ENCODE measurements at places on chromosomes 12 and 14.

GRCh38 chr14:52106840-52107239 is 38.0 kb upstream of the NID2 start:
- no peak for DNase-seq

- no peak for DNase-seq
Measured at GRCh38 chr12:48793696-48794095, 4.8 kb upstream of the ADCY6 start.

GRCh38 chr12:114409852-114410600 is 4.1 kb upstream of the TBX5 start:
- DNase-seq = no peak

GRCh38 chr12:91841822-91842221 is 303.8 kb downstream of the BTG1 start:
- no peak for DNase-seq

DNA sequence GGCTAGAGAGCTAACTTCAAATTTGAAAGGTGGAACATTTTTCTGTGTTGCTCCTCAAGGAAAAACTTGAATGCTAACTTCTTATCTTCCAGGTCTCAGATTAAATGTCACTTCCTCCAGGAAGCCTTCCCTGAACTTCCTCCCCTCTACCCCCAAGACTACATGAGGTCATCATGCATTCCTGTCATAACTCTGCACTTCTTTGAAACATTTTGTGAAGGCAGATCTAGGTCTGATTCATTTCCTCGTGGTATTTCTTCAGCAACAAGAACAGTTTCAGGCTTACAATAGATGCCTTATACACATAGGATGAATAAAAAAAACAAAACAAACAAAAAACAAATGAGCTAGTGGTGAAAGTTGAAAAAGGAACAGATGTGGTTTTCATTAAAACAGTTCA is 97.1 kb upstream of the SRRM4 start:
- no peak for DNase-seq

DNA sequence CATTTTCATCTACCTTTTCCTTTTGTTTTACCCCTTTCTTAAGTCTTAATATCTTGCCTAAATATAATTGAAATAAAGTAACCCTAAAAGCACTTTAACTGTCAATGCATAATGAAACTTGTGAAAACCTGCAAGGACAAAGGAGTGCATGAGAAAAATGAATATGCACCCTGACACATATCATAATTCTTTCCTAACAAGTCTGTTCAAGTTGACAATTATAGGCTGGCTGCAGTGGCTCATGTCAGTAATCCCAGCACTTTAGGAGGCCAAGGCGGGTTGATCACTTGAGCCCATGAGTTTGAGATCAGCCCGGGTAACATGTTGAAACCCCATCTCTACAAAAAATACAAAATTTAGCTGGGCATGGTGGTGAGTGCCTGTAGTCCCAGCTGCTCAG is 65.4 kb downstream of the FGD6 start:
- DNase-seq = no peak

GRCh38 chr12:63849106-63849620 is 4.7 kb downstream of the SRGAP1 start:
- no peak for DNase-seq

DNA sequence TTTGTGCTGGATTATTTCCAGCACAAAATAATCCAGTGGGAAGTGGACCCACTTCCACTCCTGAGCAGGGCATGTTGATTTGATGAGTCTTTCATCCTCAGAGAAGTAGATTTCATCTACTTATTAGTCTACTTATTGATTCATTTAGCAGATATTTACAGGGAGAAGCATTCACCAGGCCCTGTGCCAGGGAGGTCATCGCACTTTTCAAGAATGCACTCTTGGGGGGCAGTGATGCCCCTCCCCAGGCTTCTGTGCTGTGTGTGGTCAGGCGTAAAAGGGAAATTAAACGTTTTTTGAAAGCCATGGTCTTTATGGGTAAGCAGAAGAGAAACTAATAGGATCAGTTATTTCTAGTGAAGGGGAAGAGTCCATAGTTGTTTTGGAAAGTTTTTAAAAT is 610.7 kb upstream of the TMEM132C start:
- no peak for DNase-seq

DNA sequence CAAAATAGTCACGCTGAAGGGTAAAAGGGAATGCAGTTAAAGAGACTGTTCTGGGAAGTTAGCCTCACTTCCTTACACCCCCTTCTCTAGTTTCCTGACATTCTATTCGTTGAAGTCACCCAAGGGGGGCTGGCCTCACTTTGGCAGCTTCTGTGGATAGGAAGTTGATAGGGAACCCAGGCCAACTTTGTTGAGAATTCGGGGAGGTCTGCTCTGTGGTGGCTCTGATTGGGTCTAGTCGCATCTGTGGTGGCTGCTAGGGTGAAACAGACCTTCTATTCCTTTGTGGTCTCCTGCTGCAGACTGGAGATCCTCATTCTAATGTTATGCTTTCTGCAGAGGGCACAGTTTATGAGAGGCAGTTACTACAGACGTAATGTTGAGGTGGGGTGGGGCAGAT is 28.8 kb upstream of the GZMB start:
- no peak for DNase-seq

DNA sequence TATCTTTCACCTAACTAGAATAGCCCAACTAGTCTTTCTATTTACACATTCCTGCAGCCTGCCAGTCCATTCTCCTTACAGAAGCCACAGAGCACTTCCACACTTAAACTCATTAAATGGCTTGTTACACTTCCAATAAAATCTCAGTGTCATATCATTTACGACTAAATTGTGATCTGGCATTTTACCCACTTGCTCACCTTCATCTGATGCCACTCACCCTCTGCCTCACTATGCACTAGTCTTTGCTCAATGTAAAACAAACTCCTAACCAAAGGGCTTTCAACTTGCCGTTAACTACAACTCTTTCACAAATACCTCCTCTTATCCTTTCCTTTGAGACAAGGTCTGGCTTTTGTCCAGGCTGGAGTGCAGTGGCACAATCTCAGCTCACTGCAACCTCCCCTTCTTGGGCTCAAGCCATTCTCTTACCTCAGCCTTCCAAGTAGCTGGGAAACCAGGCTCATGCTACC is 24.1 kb downstream of the YAF2 start:
- no peak for DNase-seq

DNA sequence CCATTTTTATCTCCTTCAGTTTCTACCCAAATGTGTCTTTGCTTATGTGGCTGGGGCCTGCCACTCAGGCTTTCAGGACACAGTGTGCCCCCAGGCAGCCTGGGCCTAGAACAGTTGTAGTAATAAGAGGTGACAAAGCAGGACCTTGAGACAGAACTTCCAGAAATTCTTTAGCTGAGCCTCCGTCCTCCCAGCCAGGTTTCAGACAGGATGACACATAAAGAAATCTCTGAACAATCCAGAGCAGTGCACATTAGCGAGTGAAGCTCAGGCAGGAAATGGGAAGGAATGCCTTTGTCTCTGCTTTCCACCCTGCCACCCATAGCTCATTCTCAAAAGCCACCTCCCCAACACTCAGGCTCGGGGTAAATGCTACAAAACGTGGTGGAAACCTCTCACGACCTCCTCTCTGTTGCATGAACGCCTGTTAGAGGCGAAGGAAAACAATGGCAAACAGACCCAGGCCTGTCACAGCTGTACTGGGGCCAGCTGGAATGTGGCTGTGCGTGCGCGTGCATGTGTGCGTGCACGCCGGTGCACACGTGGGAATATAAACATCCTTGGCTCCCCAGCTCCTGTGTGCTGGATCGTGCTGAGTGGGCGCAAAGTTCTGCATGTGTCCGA is 286.7 kb downstream of the ZFP36L1 start:
- no peak for DNase-seq

DNA sequence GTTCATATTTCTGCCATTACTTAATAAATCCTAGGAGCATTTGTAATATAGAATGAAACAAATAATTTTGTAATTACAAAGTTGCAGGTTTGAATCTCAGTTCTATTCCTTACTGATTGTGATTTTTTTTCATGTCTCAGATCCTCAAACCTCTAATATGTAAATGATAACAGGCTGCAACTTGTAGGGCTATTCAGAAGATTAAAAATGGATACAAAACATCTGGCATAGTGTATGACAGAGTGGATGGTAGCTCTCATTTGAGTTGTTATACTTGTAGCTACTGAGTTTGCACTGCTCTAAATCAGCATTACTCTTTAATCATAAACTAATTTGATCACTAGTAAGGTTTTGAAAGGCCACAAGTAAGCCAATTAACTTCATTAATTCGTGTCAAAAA is 406.3 kb upstream of the MGAT4C start:
- DNase-seq = no peak

GRCh38 chr12:116624516-116624915 is 65.3 kb downstream of the MAP1LC3B2 start:
- DNase-seq = no peak

- no peak for DNase-seq
Measured at GRCh38 chr14:71143381-71144290, 236.4 kb downstream of the PCNX1 start.

- no peak for DNase-seq
Measured at GRCh38 chr12:120538281-120539156, 4.4 kb downstream of the RNF10 start.

DNA sequence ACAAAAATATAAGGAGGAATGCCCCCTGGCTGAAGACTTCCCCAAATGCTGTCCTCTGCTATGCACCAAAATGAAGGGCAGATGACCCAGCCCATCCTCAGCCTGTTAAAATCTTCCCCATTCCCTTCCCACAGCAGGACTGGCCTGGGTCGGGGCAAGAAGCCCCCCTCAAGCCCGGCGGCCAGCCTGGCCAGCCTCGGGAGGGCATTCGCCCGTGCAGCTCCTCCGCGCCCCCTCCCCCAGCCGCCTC is 413 bp downstream of the RARG start:
- DNase-seq = no peak

DNA sequence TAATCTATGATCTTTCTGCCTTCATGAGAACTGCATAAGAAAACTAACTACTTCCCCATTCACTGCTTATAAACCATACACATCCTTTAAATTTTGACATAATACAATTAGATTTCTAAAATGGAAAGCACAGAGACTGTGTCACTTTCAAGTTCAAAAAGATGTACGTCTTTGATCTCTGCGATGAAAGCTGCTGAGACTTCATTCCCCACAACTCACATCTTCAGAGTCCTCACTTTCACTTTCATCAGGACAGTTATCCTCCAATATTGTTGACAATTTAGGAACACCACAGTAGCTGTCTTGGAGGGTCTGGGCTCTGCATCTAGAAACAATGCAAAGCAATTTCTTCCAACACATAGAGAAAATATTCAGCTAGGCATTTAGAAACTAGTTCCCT is 47.9 kb upstream of the KCNC2 start:
- DNase-seq = no peak

DNA sequence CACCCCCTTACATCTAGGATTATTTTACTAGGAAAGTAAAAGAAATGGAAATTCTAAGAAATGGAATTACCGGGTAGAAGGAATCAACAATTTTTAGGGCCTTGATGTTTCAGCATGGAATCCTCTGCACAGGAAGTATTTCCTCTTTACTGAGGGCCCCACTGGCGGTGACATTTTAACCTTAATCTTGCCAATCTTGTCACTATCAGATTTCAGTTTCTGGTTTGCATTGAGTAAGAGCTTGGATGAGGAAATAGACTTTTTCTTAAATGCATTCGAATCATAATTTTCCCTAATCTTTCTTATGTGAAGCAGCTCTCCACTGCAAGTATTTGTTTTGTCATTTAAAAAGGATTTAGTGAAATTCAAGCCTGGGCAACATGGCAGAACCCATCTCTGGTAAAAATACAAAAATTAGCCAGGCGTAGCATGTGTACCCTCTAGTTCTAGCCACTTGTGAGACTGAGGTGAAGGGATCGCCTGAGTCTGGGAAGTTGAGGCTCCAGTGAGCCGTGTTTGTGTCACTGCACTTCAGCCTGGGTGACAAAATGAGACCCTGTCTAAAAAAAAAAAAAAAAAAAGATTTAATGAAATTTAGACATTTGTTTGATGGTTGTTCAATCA is 40.7 kb downstream of the TPCN1 start:
- no peak for DNase-seq

- no peak for DNase-seq
Measured at GRCh38 chr14:81153187-81153586, 67.6 kb downstream of the GTF2A1 start.

- no peak for DNase-seq
Measured at GRCh38 chr12:10392394-10392930, 2.6 kb upstream of the KLRK1 start.

GRCh38 chr12:119302451-119303080 is 32.0 kb upstream of the CCDC60 start:
- DNase-seq = no peak

- DNase-seq = no peak
Measured at GRCh38 chr14:86462193-86462753, 932.3 kb downstream of the FLRT2 start.

GRCh38 chr12:65518771-65519170 is 240.3 kb downstream of the MSRB3 start:
- no peak for DNase-seq

DNA sequence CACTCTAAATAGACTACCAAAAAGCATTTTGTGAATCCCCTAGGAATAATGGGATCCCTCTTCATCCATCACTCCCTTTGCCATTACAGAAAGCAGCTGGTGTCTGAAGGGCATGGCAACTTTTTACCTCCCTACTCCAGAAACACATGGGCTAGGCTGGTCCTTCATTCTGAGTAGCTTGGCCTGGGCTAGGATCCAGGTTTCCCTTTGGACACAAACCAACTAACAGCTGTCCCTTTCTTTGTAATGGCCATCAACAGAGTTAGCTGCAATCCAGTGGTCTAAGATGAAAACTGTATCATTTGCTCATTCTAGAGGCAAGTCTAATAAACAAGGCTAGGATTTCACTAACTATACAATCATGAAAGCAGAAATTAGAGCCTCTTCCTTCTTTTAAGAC is 7.4 kb downstream of the GRIN2B start:
- DNase-seq = no peak

GRCh38 chr12:131912518-131913274 is 16.4 kb upstream of the PUS1 start:
- no peak for DNase-seq

DNA sequence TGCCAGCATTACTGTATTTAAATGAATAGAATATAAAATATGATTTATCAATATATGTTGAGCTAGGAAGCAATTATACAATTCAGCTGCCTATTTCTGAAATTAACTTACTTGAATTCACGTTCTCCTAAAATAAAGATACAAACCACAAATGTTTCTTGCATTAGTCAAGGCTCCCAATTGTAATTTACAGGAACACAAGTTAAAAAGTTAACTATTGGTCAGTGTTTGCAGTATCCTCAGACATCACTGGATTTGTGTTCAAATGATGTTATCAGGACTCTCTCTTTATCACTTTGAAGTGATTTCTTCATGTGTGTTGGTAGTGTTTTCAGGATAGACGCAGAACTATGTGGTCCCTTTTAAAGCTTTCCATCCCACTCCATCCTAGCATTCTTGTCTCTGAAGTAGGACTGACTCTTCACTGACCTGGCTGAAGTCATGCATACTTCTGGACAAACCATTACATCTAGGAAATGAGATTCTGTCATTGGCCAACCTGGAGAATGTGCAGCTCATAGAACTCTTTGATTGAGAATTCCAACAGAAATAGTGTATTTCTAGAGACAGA is 156.1 kb downstream of the KICS2 start:
- DNase-seq = no peak

DNA sequence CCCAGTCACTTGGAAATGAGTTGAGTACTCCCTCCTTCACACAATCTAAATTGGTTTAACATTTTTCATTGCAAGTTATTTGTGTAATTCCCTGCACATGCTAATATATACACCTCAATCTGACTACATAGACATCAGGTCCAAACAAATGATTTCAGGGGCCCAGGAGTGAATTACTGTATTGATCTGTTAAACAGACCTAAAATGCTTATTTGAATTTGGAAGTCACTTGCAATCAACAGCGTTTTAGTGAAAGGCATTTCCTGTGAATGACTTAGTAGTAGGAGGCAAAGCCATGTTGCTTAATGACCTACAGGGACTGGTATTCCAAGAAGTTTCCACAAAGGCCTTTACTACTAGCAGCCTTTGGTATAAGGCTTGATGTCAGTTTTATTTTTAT is 22.6 kb upstream of the SLC15A5 start:
- no peak for DNase-seq

All from left renal pelvis (tissue), 4 donors.